ENCODE measurements at places on chromosomes 6 and 20.

- no peak for DNase-seq
Observed at GRCh38 chr6:143598466-143599080, 79.2 kb upstream of the PHACTR2 start.

GRCh38 chr6:166623318-166623717 lies 3.7 kb downstream of the RPS6KA2 start:
- DNase-seq = no peak

- DNase-seq = no peak
Observed at GRCh38 chr6:135722190-135722589, 129.3 kb upstream of the PDE7B start.

GRCh38 chr20:23244156-23244915 lies 106.3 kb upstream of the NXT1 start:
- DNase-seq = no peak

GRCh38 chr6:169832247-169832948 lies 81.0 kb downstream of the ERMARD start:
- DNase-seq = no peak

DNA sequence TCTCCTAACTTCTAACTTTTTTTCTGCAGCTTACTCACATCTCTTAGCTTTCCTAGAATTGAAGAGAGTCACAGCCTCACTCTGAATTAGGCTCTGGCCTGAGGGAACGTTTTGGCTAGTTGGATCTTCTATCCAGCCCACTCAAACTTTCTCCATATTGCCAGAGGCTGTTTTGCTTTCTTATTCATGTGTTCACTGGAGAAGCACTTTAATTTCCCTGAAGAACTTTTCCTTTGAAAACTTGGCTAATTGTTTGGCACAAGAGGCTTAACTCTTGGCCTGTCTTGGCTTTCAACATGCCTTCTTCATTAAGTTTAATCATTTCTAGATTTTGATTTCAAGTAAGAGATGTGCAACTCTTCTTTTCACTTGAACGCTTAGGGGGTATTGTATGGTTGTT lies 138.2 kb upstream of the PLCB4 start:
- no peak for DNase-seq

GRCh38 chr6:164108092-164108491 lies 693.6 kb downstream of the QKI start:
- DNase-seq = no peak

GRCh38 chr6:36269834-36270705 lies at the start of gene PNPLA1:
Gene PNPLA1 (plus strand): TSS chr6:36270060. CDS start chr6:36270460, 400 bp downstream.
- DNase-seq = no peak

DNA sequence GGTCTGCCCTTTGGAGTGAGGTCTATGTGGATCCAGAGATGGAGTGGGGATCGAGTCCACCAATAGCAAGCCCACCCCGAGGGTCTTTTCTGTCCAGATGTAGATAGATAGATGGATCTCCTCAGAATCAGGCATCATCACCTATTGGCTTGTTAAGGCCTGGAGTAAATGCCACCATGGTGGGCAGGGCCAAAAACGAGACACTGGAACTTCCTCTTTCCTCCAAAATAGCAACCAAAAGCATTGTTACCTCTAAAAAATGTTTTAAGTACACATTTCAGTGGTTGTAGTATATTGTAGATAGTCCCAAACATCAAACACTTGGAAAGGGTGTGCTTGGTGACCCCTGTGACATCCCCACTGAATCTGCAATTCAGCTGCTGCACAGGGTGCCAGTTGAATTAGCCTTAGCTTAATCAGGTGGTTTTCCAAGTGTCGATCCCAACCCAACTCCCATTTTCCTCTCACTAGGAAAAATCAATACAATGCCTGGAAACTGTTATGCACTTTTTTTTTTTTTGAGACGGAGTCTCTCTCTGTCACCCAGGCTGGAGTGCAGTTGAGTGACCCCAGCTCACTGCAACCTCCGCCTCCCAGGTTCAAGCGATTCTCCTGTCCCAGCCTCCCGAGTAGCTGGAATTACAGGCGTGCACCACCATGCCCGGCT lies 35.0 kb upstream of the NELFCD start:
- no peak for DNase-seq

GRCh38 chr20:17490501-17490900 lies 40.7 kb downstream of the BFSP1 start:
- DNase-seq = no peak

DNA sequence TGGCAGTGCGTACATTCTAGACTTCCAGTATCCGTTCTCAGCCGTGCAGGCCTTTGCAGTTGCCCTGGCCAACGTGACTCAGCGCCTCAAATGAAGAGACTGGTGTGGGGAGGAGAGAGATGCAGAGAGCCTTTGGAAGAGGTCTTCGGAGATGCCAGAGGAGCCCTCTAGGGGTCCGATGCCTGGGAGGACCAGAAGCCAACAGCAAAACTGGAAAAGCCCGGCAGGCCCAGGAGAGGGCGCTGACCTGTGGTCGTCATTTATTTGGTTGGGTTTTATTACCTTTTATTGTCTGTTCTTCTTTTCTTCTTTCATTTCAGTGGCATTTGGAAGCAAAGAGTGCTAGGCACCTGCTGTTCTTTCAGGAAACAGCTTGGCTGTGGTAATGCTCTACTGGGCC lies 53.3 kb upstream of the TMEM181 start:
- no peak for DNase-seq

DNA sequence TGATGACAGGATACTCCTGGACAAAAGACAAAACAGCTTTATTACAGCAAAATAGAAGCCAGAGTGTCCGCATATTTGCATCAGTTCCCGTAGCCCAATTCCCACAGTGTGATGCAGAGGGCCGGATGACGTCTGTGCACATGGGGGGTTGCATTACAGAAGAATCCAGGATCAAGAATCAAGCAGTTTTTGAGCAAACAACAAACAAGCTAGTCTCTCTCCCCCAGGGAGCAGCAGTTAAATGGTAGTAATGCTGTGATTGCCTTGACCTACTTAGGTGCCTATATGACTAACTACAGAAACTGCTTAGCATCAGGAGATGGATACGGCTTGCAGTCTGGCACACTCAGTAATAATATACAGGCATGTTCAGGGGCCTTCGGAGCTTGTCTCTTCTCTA lies 3.2 kb upstream of the SDHAF4 start:
- DNase-seq = no peak

GRCh38 chr6:29737707-29738630 lies 14.7 kb downstream of the HLA-F start:
- peak; percentile 50 for DNase-seq

DNA sequence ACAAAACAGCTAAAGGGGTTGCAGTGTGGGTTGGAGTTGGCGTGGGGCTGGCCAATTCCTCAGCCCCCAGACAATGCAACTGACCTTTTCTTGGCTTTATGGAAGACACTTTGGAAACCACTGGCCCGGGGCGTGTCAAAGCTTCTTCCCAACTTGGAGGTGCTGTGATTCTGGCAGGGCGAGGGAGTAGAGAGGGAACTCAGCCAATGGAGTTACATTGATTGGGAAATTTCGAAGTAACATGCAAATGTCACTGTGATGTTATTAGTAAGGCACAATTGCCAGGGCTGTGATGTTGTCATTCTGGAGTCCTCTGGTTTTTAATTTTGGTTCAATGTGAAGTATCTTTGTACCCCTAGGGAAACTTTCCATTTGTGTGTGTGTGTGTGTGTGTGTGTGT lies 41.5 kb upstream of the EPB41L1 start:
- no peak for DNase-seq

DNA sequence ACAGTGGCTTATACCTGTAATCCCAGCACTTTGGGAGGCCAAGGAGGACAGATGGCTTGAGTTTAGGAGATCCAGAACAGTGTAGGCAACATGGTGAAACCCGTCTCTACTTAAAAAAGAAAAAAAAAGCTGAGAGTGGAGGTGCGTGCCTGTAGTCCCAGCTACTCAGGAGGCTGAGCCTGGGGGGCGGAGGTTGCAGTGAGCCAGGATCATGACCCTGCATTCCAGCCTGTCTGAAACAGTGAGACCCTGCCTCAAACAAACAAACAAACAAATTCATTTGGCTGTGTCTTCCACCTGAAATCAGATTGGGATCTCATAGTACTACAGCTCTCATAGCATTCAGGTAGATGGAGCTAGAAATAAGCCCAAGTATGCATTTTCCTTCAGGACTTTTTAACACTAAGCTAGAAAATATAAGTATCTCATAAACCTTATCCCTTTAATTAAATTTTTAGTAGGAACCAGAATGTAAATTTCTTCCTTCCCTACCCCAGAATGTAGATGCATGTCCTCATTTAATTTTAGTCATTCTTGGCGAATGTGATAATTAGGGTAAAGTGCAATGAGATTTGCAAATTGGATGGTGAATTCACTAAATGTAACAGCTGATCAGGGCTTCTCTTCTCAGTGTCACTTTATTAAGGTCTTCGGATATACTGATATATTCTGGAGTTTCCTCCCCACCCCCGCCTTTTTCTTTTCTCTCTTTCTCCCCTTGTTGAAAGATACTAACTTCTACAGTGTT lies 190.4 kb downstream of the CDKAL1 start:
- DNase-seq = no peak

GRCh38 chr20:36607586-36608387 lies 2.2 kb downstream of the RAB5IF start:
- DNase-seq = no peak

GRCh38 chr6:45436544-45437438 lies 59.1 kb upstream of the SUPT3H start:
- peak; percentile 44 for DNase-seq

GRCh38 chr6:24154121-24154520 lies 28.1 kb downstream of the NRSN1 start:
- no peak for DNase-seq

- DNase-seq = no peak
Observed at GRCh38 chr6:14734416-14735340, 511.2 kb upstream of the JARID2 start.

- no peak for DNase-seq
Observed at GRCh38 chr6:124956018-124956417, 6.2 kb upstream of the RNF217 start.

GRCh38 chr6:30263734-30264133 lies 50.5 kb upstream of the TRIM26 start:
- DNase-seq = no peak

DNA sequence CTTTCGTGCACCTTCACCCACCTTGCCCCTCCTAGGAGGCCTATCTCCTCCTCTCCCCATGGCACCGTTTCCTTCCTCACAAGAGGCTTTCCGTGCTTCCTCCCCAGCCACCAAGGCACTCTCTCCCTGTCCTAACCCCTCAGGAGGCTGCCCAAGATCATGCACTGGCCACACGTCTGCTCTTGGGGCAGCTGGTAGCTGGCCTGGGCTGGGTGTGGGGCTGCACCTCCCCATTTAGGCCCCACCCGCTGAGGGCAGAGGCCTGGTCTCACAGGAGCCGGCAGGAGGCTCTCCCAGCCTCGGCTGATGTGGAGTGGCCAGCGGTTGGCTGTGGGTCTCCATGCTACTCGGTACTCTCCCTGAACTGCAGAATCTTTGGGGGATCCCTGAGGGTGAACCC lies 13.6 kb downstream of the NOL4L start:
- DNase-seq = no peak

DNA sequence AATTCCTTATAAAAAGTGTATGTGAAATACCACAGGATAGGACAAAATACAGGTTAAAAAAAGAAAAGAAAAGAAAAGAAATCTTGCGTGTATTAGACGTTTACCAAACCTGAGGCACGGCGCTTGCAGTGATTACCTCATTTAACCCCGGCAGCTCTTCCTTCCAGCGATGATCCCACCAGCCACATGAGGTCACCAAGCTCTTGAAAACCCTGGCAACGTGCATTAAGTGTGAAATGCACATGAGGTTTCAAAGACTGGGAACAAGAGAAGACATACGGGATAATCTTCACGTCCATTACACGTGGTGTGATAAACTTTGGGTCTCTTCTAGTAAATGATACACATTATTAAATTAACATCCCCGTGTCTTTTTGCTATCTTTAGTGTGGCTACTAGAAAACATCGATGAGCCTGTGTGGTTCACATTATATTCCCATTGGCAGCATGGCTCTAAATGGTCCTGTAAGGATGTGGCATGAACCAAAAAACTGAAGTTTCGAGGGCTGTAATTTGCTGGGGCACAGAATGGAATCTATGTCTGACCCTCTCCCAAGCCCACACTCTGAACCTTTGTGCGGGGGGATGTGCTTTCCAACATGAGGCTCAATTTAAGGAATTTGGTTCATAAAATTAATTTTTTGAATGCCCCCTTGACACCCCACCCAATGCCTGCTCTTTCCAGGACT lies 59.2 kb upstream of the THBS2 start:
- DNase-seq = no peak

GRCh38 chr6:159682295-159682694 lies 10.7 kb downstream of the SOD2 start:
- no peak for DNase-seq

DNA sequence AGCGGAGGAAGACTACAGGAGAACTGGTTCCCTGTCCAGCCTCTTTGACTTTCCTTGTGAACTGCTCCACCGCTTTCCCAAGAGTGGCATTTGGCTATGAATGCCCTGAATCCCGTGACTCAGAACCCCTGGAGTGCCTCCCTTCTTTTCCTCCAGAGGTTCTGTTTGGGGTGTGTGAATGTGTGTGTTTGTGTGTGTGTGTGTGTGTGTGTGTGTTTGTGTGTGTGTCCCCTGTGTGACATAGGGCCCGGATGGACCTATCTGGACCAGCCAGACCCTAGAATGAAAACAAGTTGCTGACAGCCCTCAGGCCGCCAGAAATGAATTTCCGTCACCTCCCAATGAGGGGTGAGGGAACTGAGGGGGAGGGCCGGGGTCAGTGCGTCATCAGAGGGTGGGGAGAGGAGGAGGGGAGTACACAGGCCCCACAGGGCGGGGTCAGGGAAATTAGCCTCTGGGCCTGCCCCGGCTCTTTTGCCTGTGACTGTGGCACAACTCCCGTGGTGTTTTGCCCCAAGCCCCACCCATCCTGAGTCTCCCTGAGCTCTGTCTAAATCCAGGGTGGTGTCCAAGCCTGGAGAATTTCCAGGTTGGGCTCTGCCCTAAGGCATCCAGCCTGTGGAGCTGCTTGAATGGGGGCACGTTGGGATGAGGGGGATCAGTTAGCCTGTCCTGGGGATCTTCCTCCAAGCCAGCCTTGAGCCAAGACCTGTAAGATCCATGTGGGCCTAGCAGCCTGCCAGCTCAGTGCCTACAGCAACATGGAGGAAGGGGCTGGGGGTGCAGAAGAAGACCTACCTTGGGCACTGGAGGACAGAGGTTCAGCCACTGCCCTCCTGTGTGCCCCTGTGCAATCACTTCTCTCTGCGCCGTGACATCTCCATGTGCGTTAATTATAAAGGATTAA lies 15.2 kb upstream of the MRPS18A start:
- no peak for DNase-seq

DNA sequence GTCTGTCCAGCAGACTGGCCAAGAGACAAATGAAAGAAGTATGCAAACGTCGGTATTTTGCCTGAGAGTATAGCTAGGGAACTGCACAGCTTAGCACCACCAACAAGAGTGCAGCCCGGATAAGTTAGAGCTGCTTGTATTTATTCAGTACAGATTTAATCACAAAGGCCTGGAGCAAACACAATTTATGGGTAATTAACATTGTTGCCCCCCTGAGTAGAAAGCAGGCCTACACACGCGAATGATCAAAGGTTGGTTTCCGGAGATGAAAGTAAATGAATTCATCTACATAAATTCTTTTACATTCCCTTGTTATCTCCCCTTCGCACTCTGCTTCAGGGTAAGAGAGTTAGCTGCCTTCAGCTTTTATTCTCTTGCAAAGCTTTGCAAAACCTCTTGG lies 24.7 kb upstream of the CRISP1 start:
- DNase-seq = no peak
